Caki2 (cell line): ENCODE measurements at places on chromosomes 11 and 22. TPM values are rescaled to one million over a fixed set of nuclear protein-coding genes. Genes with fewer than 3 reads are reported as not detected.

GRCh38 chr11:2287091-2287490 is 14.6 kb downstream of the C11orf21 start:
- DNase-seq = no peak

GRCh38 chr22:37896939-37897338 is 9.2 kb upstream of the MICALL1 start:
- no peak for DNase-seq

GRCh38 chr22:28799606-28800307 is 612 bp downstream of the XBP1 start:
- peak; percentile 60 for DNase-seq

DNA sequence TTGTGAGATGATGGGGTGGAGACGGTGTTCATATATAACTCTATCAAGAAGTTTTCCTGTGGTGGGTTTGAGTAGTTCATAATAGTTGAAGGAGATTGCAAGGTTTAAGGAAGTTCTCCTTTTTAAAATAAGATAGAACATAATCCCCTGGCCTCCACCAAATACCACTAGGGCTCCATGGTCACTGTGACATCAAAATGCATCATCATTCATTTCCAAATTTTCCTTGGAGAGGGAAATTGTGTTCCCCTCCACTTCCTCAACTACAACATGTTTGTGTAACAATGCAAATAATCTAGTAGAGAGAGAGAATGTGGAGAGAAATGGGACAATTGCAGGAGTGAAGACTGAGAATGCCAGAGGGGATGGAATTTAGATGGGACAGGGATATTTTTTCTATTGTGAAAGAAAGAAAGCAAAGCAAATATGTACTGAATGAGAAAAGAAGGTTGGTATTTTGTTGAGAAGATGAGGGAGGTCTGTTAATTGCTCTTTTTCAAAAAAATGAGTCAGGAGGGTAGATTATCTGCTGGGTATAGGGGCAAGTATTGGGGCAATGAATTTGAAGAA is 33.4 kb upstream of the ZBED5 start:
- DNase-seq = no peak

DNA sequence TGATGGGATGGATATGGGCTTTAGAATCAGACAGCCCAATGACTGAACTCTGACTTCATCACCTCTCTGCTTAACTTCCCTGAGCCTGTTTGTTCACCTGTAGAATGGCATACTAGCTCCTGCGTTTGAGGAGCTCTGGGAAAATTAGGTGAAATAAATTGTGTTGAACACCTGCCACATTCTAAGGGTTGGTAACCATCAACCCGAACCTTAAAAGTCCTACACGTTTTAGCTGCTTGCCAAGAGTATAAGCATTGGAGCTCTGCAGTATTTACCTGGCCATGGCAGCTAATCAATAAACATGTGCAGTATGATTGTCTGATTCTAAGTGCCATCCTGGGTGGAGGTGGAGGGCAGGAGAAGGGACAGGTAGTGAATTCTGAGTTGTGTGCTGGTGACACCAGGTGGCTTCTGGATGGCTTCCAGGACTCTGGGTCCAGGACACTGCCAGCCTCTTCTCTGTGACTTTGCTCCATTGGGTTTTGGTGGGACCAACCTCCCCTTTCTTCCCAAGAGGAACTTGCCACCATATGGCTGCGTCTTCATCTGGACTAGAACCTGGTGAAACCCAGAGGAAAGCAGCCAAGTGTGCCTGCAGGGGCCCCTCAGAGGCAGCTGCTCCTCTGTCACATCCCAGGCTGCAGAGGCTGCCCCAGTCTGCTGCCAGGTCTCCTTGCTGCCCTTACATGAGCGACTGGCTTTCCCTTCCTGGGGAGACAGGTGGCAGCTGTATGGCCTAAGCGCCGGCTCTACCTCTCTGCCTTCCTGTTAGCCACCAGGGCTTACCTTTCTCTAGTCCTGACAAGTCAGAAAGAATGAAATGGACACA is 85.6 kb downstream of the CACNG2 start:
- DNase-seq = no peak

- DNase-seq = no peak
Observed at GRCh38 chr11:33891714-33892327, at the start of gene LMO2. Gene LMO2 (minus strand): TSS chr11:33892076. CDS start chr11:33869716, 22,360 bp downstream.

DNA sequence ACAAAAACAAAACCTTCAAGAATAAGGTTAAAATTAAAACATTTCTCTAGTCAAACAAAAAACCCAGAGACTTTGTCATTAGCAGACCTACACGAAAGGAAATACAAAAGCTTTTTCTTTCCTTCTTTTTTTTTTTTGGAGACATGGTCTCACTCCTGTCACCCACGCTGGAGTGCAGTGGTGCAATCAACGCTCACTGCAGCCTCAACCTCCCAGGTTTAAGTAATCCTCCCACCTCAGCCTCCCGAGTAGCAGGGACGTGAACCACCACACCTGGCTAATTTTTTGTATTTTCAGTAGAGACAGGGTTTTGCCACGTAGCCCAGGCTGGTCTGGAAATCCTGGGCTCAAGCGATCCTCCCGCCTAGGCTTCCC is 30.5 kb downstream of the PLA2G6 start:
- DNase-seq = no peak

DNA sequence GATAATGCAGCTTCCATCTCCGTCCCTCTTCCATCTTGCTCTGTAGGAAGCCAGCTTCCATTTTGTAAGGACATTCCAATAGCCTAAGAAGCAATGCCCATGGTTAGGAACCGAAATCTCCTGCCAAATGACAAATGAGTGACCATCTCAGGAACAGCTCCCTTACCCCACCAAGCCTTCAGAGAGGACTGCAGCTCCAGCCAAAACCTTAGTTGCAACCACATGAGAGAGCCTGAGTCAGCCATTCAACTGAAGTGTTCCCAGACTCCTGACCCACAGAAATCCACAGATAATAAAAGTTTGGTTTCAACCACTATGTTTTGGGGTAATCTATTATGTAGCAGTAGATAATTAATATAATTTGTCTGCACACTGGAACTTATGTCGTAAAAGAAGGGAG is 51.7 kb upstream of the LDLRAD3 start:
- no peak for DNase-seq

DNA sequence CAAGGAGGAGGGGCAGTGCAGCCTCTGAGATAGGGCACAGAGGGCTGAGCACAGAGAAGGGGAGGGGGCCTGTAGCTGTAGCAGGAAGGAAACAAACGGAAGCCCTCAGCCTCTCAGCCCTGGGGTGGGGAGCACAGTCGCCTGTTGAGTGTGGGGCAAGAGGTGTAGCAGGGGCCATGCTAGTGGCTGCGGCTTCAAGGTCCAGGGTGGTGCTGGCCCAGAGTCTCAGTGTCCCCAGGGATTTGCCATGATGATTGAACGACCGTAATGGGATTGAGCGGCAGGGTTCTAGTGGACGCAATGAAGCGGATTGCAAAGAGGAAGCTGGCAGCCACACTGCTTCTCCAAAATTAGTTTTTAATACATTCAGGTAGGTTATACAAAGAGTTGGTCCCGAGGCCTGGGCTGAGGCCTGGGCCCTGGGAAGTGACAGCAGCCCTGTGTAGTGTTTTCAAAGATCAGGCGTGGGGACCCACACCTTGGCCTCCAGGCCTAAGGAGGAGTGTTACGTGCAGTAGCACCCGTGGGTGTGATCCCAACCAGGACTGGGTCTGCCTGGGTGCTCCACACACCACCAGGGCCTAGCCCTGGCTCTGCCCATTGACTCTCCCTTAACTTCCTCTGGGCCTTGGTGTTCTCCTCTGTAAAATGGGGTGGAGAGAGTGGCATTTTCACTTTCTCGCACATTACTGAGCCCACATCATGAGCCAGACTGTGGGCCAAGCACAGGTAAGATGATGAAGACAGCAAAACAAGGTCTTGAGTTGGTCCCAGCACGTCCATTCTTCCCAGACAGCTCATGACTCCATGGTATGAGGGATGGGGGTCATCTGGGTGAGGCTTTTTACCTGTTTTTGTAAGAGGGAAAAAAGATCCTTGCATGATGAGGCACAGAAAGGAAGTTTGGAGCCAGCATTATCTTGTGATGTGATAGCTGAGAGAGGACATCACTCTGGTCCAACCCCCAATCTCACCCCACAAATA is 13.1 kb downstream of the LRRC32 start:
- no peak for DNase-seq

- DNase-seq = no peak
Observed at GRCh38 chr11:125223901-125224361, 59.4 kb downstream of the PKNOX2 start.

DNA sequence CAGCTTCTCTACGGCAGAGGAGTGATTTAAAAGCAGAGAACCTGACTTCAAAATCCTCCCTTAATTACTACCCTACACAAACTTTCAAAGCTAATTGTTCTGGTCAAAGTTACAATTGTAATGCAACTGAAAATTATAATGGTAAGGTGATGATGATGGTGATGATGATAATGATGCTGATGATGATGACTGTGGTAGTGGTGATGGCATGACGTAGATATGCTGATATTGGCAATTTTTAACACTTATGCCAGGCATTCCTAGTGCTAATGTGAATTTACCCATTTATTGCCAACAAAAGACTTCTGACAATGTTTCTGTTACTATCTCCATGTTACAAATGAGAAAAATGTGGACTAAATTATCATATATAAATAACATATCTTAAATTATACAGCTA is 1831.1 kb downstream of the LRRC4C start:
- DNase-seq = no peak

DNA sequence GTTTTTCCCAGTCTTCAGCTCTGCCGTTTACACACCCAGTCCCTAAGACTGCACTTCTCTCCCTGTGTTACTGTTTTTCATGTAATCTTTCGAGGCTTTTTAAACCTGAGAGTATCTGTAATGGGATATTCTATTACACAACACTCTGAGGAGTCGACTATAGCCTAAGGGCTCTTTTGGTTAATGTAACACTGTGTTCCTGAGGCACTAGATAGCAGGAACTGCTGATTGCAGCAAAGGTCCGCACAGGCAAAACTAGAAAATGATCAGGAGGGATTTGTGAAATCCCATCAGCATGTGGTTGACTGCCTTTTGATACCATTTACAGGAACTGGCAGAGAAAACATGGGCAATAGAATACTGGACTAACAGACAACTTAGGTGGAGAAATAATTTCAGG is 512.3 kb upstream of the RAG2 start:
- DNase-seq = no peak

GRCh38 chr11:10934293-10934860 is 76.5 kb upstream of the ZBED5 start:
- DNase-seq = no peak

DNA sequence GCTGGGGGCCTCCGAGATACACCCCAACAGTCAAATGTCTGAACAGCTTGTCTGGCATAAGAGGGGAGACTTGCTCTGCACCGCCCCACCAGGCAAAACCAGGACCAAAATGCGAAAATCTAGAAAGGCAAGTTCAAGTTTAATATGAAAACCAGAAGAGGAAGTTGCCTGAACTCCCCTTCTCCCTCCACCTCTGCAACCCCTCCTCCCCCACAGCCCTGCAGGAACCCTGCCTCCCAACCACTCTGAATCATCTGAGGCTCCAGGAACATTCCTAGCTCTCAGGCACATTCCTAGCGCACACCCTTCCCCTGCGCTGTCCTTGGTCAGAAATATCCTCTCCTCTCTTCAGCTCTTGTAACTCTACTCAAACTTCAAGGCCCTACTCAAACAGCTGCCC is 36.7 kb downstream of the ISX start:
- DNase-seq = peak; percentile 35

- peak; percentile 25 for DNase-seq
Observed at GRCh38 chr11:117523680-117524079, 196.0 kb downstream of the CEP164 start.

DNA sequence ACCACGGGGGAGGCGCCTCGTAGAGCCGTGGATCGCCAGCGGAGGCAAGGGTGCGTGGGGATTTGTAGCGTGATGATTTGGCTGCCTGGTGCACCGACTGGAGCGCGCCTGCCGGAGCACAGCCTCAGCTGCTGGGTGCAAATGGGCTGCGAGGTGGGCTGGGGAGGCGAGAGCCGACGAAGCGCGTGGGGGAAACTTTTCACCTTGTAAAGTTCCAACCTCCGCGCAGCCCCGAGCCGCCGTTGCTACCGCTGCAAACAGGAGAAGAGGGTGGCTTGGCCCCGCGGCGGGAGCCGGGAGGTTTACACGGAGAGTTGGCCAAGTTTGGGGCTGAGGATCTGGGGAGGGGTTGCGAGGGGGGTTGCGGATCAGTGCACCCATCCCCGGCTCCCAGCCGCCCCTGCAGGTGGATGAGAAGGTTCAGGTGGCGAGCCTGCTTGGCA is 528 bp downstream of the FAT3 start:
- no peak for DNase-seq

GRCh38 chr11:17813391-17814059 is 78.9 kb downstream of the KCNC1 start:
- DNase-seq = no peak

Gene HSPB2
- 2.9 TPM in 1 of 2 replicates, not detected in the other for total RNA-seq

Gene PKNOX2
- total RNA-seq = not detected in 2 replicates

Gene PGA3
- not detected in 2 replicates for total RNA-seq
